ENCODE measurements at places on chromosomes 5 and 9.

GRCh38 chr5:104400941-104401340, 838.4 kb upstream of the NUDT12 start:
- DNase-seq = no peak

DNA sequence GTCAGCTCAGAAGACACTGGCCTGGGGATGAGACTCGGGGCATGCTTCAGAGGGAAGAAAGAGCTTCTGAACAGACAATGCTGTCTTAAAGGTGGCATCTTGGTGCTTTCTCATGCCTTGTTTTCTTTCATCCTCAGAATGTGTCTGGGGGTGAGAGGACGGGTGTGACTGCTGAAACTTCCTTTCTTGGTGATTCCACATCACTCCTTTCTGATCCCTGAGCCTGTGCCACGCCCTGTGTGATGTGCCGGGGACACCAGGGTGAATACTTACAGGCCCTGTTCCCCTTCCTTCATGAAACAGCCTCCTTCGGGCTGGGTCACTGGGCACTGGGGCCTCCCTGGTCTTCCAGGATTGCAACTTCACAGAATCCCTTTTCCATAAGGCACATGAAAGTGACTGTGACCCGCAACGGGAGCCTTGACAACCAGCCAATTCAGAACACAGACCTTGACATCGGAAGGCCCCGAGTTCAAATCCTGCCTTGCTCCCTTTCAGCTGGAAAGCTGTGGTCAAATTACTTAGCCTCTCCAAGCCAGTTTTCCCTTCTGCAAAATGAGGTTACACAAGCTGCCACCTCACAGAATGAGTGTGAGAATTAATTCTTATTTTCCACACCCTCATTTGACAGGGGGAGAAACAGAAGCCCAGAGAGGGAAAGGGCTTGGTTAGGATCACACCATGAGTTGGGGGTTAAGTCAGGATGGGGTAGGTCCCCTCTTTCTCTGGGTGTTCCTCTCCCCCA, 44.1 kb upstream of the IL17B start:
- DNase-seq = no peak

GRCh38 chr5:132089363-132089762, 15.8 kb downstream of the CSF2 start:
- DNase-seq = no peak

GRCh38 chr5:36276864-36277263, 24.8 kb downstream of the RANBP3L start:
- no peak for DNase-seq

- DNase-seq = no peak
Observed at GRCh38 chr5:64417390-64417789, 88.4 kb upstream of the RGS7BP start.

DNA sequence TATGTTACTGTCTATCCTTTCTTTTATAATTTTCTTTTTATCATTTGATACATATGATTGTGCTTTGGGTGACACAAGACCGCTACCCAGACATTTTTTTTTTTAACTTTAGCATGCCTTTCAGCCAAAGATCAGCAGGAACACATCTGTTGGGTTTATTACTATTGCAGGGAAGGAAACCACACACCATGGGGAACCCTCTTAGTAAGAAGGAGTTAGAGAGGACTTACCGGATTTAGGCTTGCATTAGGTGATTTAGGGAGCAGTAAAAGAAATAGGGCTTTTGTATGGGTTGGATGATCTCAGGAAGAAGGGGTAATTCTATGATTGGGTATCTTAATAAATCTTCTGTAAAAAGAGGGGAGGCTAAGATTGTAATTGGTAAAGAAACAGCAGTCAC, 138.2 kb downstream of the SNX18 start:
- no peak for DNase-seq

Measured in activated T-helper 1 cell treated with anti-CD3 and anti-CD28 coated beads, Interleukin-12 subunit alpha, Interleukin-12 subunit beta, Interleukin-2, Interleukin-4 antibody, amounts not matched to agents 30 ng/mL and 10 ng/mL and 1 ng/mL, durations not matched to agents 14 hours and 24 hours and 36 hours (primary cell).